ENCODE measurements at places on chromosomes 4 and X.
A peak's percentile ranks its signal among the peaks of the same experiment; 100 is the strongest.

- DNase-seq: no peak
Observed at GRCh38 chr4:111713276-111713675, 432.0 kb upstream of the FAM241A start.

GRCh38 chr4:122602277-122603142 lies 18.4 kb downstream of the IL21 start:
- DNase-seq: no peak

- DNase-seq: no peak
Observed at GRCh38 chr4:1235381-1236102, 13.4 kb downstream of the CTBP1 start.

DNA sequence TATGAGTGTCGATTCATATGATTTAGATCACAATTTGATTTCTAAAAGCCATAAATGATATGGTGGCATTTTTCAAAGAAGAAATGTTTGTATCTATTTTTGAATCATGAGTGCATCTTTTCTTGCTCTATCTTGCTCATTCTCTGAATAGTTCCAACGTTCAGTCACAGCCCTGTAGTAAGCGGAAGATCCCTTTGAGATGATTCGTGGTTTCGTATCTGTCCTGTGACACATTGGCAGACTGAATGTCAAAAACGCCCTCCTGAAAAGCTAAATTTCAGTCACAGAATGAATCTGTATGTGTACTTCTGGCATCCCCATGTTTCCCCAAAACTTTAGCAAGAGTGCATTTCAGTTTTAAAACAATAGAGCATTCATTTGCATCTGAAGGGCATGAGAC lies 1066.9 kb upstream of the TENM3 start:
- DNase-seq: no peak

GRCh38 chr4:158783785-158784184 lies 15.0 kb downstream of the FNIP2 start:
- DNase-seq: no peak

GRCh38 chr4:120158841-120159463 lies 92.3 kb upstream of the MAD2L1 start:
- DNase-seq: no peak

- DNase-seq: no peak
Observed at GRCh38 chrX:121755541-121755940, 708.1 kb downstream of the GLUD2 start.

DNA sequence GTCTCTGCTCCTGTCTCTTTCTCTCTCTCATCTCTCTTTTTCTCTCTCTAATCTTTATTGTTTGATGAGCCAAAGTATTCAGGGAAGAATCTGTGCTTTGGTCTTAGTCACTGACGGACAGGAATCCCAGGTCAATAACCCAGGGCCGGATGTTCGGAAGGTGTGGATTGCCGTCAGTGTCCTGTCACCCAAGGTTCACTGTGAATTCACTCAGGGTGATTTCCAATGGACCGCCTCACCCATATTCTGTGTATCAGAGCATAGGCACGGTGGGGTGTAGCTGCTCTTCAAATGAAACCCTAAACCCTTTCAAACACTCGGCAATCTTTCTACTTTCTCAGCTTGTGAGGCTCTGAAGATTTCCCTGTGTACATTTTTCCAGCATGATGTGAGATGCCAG lies 144.6 kb upstream of the GPC4 start:
- no peak for DNase-seq

DNA sequence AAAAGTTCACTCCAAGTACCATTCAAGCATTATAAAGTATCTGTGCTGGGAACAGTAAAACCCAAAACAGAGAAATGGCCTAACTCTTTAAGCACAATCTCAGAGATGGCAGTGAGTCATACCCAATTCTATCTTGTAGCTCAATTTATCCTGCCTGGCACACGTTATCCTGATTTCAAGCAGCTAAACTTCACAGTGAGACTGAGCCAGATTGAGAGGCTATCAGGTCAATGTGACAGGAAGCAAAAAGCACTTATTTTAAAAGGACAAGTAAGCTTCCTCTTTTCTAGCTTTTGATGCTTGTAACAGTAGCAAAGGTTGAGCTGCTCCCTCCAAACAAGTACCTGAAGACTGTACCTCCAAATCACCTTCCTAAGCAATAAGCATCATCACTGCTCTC lies 324.9 kb downstream of the NAF1 start:
- peak; percentile 7 for DNase-seq

DNA sequence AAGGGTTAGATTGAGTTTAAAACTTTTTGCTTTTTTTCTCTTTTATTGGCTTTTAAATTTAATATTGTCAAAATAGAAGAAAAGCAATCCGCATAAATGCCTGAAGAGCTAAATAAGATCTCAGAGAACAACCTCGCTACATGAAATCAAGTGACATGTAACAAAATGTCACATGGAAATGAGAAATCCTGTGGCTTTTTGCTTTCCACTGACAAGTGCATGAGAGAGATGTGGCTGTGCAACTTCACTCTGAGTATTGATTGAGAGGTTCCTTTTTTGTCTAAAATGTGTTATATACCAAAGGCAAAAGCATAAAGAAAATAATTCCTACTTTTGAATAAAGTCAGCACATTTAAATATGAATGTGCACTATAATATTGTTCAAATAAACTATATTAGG lies 263.5 kb downstream of the MAPK10 start:
- no peak for DNase-seq

DNA sequence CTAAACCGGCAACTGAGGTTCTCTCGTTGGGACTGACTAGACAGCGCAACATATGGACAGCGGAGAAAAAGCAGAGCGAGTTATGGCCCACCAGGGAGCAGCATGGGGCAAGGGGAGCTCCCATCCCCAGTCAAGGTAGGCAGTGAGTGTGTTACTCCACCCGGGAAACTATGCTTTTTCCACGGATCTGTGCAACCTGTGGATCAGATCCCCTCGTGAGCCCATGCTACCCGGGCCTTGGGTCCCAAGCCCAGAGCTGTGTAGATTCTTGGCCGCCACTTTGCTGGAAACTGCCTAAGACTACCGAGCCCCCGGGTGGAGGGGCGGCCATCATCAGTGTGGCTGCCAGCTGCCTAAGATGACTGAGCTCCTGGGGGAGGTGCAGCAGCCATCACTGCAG lies 140.9 kb downstream of the PAPSS1 start:
- DNase-seq: no peak

DNA sequence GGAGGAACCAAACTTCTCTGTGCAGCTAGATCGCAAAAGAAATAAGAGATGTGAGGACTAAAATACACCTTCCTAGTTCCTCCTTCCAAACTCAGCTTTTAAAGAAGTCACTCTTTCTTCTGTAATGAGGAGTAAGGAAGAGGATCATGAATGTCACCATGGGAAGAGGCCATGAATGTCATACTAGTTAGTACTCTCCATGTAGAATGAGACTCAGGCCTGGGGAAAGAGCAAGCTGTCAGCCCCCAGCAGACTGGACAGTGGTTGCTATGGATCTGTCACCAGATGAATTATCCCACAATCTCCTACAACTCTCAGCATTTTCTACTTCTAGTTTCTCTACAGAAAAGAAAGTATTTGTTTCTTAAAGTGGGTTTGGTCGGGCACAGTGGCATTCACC lies 57.1 kb upstream of the PRDM8 start:
- no peak for DNase-seq
